ENCODE measurements at places on chromosomes 12 and 14.

DNA sequence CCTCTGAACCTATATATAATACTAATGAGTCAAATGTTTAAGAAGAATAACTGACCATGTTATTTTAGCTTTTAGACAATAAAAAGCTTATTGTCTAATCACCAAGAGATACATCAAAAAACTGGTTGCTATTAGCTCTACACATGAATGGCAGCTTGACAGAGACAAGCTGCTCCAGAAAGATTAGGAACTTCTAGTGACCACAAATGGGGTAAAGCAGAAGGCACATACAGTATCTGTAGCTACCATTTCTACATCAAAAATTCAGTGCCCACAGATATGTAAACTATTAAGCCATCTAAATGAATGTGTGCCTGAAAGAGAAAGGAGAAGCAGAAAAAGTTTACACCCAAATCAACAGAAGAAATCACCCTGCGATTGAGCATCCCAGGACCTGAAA is 2.4 kb downstream of the AREL1 start:
- no peak for DNase-seq

DNA sequence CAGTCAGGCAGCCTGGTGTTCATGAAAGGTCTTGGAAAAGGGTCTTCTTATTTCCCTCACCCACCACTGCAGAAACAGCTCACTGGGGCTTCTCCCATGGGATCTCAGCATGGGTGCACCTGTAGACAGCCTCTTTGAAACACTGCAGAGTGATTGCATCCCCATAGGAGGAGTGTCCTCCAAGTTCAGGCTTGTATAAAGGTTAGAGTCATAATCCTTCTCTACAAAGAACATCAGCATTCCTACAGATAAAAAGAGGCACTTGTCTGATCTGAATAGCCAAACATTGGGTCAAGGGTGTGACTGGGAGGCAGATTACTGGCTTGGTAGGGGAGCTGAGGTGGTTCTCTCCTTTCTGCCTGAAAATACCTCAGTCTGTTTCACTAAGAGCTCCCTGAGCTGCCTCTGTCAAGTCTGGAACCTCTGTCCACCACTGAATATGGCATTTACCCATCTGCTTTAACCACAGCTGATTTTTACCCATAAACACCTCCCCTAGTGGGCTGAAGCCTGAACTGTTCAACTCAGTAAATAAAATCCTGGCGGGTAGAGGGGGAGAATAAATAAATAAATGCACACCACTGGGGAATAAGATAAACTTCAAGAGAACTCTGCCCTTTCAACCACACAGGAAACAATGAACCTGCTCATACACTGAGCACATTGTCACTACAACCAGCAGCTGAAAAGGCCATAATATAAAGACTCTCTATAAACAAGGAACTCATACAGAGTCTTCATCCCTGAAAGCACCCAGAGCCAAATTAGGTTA is 120.7 kb upstream of the SCAF11 start:
- DNase-seq = no peak

DNA sequence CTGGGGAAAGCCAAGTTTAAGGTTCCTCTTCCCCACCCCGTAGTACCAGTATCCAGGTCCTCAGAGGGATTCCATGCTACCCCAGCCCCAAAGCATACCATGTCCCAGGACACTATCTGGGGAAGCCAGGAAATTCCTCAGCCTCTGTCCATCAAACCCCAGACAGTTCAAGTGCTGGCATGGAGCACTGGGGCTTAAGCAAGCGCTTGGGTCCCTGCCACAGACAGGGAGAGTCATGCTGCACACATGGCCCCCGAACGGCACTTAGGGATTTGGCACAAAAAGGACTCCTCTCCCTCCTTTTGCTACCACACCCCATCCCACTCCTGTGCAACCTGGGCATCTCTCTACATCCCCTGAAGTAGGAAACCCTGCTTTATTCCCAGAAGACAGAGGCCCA is 21.8 kb downstream of the ADCY6 start:
- DNase-seq = no peak

GRCh38 chr12:85280165-85280983 is at the start of gene ALX1:
TSS of gene ALX1 (plus strand) at chr12:85280220. CDS start at chr12:85280262, 42 bp downstream.
- DNase-seq = no peak

- DNase-seq = no peak
These were observed 48.0 kb downstream of the ARF6 start for GRCh38 chr14:49940808-49941421.

DNA sequence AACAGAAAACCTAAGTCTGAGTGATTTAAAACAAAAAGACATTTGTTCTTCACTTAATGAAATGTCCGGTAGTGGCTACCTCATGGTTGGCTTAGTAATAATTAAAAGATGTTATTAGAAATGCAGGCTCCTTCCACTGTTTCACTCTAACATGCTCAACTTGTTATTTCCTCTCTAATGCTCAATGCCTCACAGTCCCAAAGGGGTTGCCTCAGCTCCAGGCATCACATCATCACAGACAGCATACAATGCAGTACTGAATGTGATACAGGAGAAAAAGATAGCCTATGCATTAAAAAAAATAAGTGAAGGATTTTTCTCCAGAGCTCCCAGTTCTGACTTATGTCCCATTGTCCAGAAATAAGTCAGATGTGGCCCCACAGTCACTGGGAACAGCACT is 1077.0 kb upstream of the TMEM132C start:
- no peak for DNase-seq

DNA sequence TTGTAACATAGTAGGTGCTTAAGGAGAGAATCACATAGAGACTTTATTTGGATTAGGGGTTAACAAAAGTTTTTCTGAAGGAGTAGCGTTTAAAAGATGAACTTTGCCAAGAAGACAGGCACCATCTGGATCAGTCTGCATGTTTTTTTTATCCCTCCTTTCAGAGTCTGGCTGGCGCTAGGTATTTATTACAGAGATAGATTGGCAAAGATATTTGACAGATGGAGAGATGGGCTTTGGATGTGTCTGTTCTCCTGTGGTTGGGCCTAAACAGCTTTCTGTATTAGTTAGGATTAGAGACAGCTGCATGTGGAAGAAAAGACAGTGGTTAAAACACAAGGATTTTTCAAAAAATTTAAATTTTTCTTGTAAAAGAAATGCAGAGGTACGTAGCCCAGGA is 133.9 kb downstream of the C12orf75 start:
- no peak for DNase-seq

- peak; percentile 84 for DNase-seq
These were observed 33.4 kb upstream of the RNASE3 start for GRCh38 chr14:20857630-20858261.

- peak; percentile 63 for DNase-seq
These were observed 117.1 kb downstream of the DPF3 start for GRCh38 chr14:72776701-72777261.

DNA sequence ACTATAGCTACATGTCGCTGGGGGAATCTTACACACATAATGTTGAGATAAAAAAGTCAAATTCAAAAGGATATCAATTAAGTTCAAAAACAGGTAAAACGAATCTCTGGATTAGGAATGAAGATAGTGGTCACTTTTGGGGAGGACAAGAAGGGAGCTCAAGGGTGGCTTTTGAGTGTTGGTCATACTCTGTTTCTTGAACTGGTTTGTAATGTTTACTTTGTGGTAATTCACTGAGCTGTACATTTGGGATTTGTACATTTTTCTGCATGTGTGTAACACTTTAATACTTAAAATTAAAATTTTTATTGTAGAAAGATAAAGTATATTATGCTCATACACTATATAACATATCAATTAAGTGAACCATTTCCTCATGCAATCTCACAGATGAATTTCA is 26.6 kb downstream of the KLHL28 start:
- DNase-seq = no peak

GRCh38 chr12:110175201-110175600 is 51.0 kb downstream of the IFT81 start:
- DNase-seq = no peak

- DNase-seq = no peak
These were observed 27.1 kb upstream of the MTERF2 start for GRCh38 chr12:107014055-107014454.

GRCh38 chr14:98082833-98083232 is 1189.2 kb downstream of the BCL11B start:
- no peak for DNase-seq

GRCh38 chr14:60090864-60091519 is 731 bp upstream of the PCNX4 start:
- DNase-seq = peak; percentile 63

GRCh38 chr12:93991829-93992461 is 156.4 kb upstream of the PLXNC1 start:
- DNase-seq = no peak

- no peak for DNase-seq
These were observed 101.8 kb downstream of the CMKLR1 start for GRCh38 chr12:108237272-108237671.

DNA sequence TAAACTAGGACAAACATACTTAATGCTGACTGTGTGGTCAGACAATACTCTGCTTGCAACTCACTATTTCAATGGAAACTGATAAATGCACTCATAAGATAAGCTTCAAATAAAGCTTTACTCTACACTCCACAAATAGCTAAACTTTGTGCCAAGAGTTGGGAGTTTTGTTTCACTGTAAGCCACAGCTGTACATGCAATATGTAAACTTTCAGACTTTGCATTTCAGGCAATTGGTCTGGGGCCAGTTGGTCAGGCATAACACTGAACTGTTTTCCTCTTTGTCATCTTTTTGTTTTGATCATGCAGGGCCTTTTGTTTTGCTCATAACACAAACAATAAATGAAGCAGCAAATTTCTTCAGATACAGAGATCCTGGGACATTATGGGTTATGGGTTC is 426.2 kb downstream of the IPO8 start:
- no peak for DNase-seq

DNA sequence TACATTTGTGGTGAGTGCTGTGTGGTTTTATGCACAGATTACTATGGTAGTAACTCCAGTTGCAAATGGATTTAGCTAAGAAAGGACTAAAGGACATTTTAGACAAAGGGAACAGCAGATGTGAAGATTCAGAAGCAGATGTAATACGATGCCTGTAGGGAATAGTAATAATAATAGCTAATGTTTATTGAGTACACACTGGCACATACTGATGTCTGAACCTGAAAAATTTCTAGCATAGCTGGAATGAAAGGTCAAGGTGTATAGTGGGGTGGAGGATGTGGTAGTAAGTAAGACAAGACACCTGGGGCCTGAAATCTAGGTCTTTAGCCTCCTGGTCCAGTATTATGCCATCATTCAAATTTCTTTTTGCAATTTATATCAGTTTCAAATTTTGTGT is 54.3 kb upstream of the LRTM2 start:
- DNase-seq = no peak

- DNase-seq = peak; percentile 62
These were observed 72.4 kb upstream of the USP44 start for GRCh38 chr12:95623554-95624170.

DNA sequence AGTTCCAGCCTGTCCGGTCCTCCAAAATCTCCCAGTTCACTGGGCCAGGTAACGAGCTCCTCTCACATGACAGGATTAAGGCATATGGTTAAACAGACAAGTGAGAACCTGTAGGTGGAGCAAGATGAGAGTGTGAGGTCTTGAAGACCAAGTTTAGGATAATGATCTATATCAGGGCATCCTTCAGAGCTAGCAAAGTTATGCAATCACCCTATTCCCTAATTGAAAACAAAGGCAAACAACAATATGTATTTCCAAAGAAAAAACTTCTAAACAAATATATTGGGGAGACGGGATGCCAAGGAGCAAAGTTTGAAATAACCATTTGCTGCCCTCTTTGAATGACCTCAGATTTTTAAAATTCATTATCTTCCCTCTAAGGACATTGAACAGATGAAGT is 571.2 kb downstream of the BCL11B start:
- DNase-seq = no peak

GRCh38 chr14:24298892-24299254 is 707 bp downstream of the DHRS1 start:
- no peak for DNase-seq

- no peak for DNase-seq
These were observed 141.0 kb downstream of the SLC16A7 start for GRCh38 chr12:59736786-59737185.

DNA sequence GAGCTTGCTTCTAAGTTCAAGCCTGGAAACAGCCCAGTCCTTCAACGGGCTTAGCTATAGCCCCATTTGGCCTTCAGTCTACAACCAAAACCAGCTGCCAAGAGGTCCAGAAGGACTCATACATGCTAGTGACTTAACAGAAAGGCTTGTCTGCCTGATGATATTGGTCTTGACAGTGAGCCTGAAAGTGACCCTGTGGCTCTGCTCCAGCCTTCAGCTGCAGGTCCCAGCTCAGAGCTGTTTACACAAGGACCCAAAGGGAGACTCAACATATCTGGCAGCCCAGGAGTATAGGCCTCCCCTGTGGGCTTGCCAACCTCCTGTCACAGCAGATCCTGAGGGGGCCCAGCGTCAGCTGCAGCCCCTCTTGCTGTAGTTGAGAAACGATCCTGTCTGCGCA is 27.5 kb downstream of the COX16 start:
- no peak for DNase-seq

DNA sequence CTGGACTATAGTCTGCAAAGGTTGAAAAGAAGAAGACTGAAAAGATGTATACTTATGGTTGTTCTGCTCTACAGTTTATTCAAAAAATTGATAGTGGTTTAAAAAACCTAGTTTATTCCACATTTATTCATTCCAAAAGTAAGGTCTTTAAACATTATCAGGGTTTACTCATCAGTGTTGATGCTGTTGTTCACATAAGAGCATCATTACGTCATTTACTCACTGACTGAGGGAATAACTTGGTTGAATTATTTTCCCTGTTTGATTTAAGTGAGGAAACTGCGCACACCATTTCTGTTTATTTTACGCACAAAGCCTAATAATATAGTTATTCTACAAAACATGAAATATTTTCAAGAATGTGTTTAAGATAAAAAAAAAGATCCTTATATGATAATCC is 303.1 kb upstream of the PRKD1 start:
- DNase-seq = no peak

- DNase-seq = no peak
These were observed 795.3 kb downstream of the VRK1 start for GRCh38 chr14:97592341-97592980.

GRCh38 chr12:2682296-2683251 is 112.2 kb upstream of the FKBP4 start:
- peak; percentile 41 for DNase-seq

GRCh38 chr12:122394626-122395194 is 27.8 kb downstream of the CLIP1 start:
- no peak for DNase-seq

DNA sequence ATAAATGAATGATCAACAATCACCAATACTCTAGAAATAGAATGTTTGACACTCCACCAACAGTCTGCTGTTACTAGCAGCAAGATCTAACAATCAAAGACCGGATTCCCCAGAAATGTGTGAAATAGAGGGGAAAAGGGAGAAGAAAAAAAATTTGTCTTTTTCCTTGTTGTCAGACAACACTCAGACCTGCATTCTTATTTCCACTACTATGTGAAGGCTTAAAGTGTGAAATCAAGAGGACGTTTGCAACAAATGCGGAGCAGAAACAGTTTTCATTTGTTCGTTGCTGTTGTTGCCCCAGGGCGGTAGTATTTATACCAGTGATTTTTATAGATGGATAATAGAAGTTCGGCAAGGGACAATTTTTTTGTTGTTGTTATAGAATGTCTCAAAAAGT is 9.2 kb downstream of the NKX2-1 start:
- no peak for DNase-seq

GRCh38 chr14:39247256-39247655 is 13.5 kb downstream of the MIA2 start:
- no peak for DNase-seq

GRCh38 chr12:25710128-25710527 is 157.0 kb upstream of the LMNTD1 start:
- no peak for DNase-seq
